ENCODE measurements at places on chromosomes 5 and 9.

- no peak for DNase-seq
These were observed 75.7 kb downstream of the CAMK4 start for GRCh38 chr5:111299831-111300432.

DNA sequence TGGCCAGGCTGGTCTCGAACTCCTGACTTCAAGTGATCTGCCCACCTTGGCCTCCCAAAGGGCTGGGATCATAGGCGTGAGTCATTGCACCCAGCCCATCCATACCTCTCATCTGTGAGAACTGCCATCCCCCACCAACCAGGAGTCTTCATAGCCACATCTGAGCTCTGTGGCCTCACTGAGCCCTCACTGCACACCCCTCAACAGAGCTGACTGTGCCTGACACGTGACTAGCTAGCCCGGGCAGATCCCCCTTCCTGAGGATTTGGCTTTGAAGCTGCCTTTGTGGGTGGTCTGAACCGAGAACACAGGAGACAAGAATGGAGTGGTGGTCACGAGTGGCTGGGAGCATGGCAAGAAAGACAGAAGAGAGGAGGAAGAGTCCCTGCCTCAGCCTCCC lies 15.6 kb downstream of the AK8 start:
- DNase-seq: no peak

- peak; percentile 8 for DNase-seq
These were observed 39.2 kb upstream of the ELOVL7 start for GRCh38 chr5:60883229-60883628.

DNA sequence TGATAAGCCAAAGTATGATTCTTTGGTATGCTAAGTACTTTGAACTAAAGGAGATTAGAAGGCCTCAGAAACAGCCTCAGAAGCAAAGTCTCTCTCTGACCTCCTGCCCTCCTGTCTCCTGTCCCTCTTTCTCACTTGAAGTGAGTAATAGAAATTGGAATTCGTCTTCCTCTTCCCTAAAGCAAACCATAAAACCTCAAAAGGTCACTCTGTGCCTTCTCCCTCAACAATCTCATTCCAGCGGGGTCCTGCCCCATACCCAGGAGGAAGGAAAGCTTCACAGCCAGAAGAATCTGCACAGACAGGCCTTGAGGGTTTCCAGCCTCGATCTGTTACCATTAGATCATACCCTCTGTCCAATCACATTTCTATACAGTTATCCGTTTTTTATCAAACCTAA lies 87.8 kb downstream of the HAPLN1 start:
- peak; percentile 33 for DNase-seq

DNA sequence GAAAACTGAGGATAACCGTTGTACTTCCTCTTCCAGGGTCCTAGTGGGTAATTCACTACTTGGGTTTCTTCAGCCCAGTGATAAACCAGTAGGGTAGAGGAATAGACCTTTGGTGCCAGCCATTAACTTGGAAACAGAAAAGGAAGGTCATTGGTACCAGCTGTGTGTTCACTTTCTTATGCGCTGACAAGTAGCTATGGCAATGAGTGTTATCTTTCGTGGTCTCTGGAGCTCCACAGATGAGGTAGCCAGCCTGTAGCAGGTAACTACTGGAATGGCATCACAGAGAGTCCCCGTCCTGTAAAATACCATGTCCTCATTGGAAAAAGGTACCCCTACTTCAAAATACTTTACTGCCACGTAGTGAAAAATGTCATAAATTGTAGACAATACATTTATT lies 2.3 kb downstream of the UHRF2 start:
- DNase-seq: no peak

DNA sequence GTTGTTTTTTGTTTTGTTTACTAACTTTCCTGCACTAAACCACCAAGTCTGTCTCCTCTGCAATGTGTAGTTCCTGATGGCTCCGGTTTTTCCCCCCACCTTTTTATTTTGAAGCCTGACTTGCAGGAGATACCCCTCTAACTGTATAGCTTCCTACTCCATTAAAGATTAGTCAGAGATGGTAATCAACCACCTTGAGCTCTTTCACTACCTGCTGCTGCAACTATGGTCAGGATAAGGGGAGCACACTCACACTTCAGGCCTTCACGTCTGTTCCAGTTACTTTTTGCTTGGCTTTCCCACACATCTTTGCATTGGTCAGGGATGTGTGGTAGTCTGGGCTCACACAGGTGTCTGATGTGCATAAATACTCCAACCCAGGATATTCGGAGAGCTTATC lies 63.4 kb downstream of the NR6A1 start:
- DNase-seq: no peak

DNA sequence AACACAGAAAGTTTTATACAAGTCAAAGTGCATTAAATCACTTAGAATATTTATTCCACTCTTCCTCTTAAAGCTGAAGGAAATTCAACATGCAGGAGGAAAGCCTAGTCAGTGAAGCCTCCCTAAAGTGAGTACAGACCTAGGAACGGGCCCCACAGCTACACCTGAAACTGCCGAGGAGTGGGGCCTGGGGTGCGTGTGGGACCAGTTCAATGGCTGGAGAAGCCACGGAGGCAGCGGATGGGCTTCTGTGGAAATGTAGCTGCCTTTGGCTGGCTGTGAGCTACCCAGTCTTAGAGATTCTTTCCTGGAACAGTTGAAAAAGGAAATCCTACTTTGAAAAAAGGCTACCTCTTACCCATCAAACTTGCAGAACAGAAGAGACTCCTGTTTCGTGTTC lies 16.6 kb downstream of the ARPC5L start:
- no peak for DNase-seq

- DNase-seq: no peak
These were observed 1.1 kb upstream of the MAN2A1 start for GRCh38 chr5:109688630-109688969.

DNA sequence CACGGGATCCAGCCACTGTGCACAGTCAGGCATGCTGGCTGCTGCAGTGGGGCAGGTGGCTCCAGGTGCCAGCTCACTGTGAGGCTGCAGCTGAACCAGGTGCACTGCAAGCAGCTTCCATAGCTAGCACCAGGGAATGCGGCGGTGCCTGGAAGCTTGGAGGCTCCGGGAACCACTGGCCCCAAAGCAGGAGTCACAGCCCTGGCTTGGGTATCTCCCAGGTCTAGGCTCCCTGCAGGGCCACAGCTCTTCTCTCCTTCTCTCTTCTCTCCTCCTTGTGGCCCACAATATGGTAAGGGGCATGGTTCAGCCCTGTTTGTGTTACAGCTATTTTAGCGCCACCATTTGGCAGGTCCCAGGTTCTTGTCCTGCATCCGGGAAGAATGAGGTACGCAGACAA lies 6.7 kb upstream of the MTMR12 start:
- no peak for DNase-seq

DNA sequence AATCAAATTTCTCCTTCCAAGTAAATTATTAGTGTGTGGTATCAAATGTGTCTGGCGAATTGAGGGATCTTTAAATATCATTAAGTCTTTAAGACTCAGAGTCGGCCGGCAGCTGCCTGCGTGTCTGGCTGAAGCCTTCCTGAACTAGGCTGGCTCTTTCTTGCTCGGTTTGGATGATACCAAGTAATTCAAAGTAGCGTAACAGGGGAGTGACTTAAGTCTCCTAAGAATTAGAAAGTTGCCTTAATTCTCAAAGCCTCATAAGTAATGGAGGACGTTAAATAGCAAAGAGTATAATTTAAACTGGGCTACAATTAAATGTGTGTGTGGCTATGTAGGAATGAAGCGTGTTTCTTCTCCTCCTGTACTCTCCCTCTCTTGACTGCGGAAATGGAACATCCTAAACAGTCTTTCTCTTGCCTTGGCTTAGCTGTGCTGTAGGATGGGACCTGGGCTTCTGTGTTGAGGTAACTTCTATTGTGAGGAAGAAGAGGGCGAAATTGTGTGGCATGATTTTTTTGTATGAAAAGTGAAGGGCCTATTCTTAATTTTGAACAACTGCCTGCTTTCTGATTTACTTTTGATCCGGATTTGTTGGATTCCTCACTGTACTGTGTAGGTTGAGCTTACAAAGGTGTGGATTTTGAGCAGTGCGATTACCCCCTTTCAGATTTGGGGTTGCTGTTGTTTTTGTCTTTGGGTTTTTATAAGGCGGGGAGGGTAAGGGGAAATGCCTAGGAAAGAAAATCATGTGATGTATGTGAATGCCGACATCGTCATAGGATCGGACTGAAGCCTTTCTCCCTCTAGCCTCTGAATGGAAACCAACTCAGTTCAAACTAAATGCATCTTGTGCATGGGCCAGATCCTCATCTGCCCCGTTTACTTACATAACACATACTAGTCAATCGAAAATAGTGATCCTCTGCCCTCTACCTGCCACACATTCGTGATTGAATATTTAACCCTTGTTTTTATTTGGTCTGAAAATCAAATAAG lies 29.9 kb downstream of the CPEB4 start:
- DNase-seq: peak; percentile 93

- no peak for DNase-seq
These were observed 73.9 kb upstream of the UNC5A start for GRCh38 chr5:176736301-176736930.

- no peak for DNase-seq
These were observed 18.3 kb upstream of the PHYHD1 start for GRCh38 chr9:128902351-128903078.

- DNase-seq: peak; percentile 90
These were observed 13.7 kb downstream of the GLRX start for GRCh38 chr5:95808686-95809413.

- DNase-seq: no peak
These were observed 42.3 kb downstream of the CAMK4 start for GRCh38 chr5:111266491-111266890.

- no peak for DNase-seq
These were observed 41.9 kb downstream of the CD180 start for GRCh38 chr5:67154556-67155206.

- no peak for DNase-seq
These were observed 156.2 kb upstream of the SLC44A1 start for GRCh38 chr9:105087910-105088898.

DNA sequence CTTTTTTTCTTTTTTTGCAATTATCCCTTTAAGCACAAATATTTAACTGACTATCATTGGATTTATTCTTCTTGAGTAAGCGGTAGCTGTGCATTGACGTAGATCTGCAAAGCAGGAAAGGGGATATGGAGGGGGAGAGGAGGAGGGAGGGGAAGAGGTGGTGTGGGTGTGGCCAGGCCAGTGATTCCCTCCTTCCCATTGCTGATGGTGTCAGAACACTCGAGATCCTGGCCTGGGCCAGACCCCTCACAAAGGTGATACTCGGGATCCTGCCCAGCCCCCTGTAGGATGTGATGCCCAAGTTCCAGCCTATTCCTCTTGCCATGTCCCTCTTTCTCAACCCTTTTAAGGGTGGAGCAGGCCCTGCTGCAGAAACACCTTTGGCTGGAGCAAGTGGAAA lies 9.9 kb downstream of the SLC36A3 start:
- no peak for DNase-seq

DNA sequence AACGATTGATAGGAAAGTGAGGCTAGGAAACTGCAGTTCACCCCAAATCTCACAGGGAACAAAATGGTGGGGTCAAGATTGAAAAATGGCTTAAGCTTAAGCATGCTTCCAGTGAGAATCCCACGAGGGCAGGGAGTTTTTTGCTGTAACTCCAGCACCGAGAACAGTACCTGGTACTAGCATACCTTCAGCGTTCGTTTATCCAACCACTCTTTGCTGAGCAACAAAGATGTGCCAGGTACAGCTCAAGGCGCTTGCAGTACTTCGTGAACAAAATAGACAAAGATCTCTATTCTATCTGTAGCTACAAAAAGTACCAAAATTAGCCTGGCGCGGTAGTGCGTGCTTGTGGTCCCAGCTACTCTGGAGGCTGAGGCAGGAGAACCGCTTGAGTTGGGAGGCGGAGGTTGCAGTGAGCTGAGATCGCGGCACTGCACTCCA lies 778 bp upstream of the PPP6C start:
- peak; percentile 26 for DNase-seq

DNA sequence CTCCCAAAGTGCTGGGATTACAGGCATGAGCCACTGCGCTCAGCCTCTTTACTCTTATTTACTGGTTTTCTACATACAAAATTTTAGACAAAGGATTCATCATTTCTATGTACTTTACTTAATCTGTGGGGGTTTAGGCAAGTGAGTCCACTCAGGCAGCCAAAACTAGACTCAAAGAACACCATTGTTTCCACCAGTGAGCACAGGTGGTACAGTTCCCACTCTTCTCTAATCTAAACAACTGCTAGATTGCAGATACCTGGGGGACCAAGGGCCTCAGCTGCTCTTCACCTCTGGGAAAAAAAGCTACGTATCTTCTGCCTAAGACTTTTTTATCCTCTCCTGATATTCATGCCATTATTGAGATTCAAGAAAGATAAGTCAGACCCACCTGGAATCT lies 260.1 kb downstream of the EBF1 start:
- DNase-seq: no peak

DNA sequence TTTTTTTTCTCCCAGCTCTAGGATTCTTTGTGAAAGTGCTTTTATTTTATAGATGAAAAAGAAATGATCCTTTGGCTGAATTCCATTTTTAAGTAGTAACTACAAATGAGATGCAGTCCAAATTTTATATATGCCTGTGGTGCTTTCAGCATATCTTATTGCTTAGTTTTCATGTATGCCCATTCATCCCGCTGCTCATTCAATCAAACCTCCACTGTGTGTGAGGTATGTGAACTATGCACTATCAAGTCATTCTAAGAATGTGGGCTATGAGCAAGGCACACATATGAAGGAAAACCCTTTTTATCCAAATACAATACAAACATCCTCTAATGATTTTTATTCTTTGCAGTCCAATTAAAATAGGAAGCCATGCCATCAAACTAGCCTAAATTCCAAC lies 1069.1 kb upstream of the DMAC1 start:
- peak; percentile 51 for DNase-seq

- no peak for DNase-seq
These were observed 267.3 kb downstream of the IRX1 start for GRCh38 chr5:3862906-3863305.

GRCh38 chr5:463952-464351 lies 21.0 kb downstream of the EXOC3 start:
- DNase-seq: no peak

DNA sequence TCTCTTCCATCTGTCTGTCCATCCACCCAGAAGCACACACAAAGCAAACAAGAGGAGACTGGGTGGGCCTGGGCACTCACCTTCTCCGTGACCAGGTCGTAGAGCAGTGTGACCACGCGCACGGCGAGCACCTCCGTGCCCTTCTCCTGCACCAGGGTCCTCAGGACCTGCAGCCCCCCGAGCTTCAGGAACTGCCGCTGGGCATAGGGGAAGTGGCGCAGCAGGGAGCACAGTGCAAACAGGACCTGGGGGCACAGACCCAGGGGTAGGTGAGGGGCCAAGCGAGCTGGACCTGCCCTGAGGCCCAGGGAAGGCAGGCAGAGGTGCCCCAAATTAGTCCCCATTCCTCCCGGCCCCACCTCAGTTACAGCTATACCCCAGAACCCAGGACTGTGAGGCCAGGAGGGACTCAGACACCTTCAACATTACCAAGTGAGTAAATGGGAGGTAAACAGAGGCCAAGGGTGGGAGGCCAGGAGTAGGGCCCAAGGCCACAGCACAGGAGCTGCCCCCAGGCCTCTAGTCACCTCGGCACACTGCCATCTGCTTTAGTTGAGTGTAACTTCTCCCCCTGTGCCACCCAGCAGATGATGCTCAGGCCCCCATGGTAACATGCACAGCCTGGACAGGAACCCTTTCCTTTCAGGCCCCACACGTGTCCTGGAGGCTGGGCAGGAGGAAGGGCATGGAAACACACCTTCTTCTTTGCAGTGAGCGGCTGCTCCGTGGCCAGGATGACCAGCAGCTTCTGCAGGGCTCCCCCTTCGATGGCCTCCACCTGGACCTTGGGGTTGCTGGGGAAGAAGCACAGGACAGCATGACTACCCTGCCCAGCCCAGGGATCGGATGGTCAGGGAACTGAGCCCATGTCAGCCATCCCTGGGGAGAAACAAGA lies 76.2 kb upstream of the LRRTM2 start:
- DNase-seq: no peak

Measured in fibroblast of the aortic adventitia (primary cell).